ENCODE measurements at places on chromosomes 1 and 21.

GRCh38 chr1:204909109-204909508 lies 38.4 kb downstream of the NFASC start:
- no peak for DNase-seq

DNA sequence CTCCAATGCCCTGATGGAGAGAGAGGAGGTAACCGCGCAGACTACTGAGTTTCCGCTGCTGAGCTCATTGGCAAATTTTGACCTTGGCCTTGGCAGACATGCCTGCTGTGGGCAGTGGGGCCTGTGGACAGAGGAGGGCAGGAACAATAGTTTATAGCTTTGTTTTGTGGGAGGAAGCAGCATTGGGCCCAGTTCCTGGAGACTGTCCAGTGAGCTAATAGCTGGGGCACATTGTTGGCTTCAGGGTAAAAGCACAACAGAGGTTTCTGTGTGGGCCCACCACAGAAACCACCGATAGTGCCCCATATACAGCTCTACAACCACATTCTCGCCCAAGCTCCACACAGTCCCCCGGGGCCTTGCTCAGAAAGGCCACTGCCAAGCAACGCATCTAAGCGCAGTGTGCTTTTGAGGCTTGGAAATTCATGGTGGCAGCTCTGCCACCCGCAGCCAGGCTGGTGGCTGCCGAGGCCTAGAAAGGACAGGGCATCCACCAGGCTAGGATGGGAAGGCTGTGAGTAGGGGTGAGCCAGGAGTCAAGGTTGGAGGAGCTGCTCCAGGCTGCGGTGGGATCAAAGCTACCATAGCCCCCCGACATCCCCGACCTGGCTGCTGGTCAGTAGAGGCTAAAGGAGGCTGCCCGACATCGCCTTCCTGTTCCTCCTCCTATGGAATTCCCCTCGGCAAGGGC lies 43.2 kb downstream of the NEK2 start:
- no peak for DNase-seq

DNA sequence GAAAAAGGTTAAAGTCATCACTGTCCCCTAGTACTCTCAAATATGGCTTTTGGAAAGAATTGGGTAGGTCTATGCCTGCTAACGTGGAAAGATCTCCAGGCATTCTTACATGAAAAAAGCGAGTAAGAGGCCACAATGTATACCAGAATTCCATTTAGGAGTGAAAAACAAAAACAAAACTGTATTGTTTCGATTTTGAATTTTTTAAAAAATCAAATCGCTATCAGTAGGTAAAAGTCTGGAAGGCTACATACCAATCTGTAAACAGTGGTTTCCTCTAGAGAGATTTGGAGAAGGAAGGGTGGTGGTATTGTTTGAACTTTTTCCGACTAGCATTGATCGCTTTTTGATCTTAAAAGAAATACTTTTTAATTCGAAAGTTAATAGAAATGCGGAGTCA lies 55.9 kb downstream of the RRAGC start:
- no peak for DNase-seq

DNA sequence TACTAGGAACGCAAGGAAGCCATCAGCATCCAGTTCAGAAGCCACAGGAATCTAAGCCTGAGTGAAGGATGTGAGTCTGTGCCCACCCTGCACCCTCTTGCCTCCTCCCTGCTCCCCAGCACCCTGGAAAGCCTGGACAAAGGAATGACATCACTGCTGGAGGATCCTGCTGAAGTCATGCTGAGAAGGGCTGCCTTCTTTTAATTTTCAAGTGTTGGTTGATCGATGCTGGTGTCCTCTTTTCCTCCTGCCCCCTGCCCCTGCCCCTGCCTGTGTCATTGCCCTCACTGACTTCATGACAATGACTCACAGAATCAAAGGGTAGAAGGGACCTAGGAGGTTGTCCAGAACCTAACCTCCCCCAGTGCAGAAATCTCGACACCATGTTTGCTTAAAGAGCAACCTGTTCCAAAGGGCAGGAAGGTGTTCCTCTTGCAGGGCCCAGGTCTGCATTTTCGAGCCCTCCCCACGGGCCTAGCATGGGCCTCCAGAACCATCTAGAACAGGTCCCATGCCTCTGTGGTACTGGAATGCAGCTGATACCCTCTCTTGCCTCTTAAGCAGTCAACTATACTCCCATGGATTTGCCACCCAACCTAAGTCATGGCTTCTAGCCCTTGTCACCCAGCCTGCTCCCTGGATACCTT lies 9.6 kb downstream of the DHRS3 start:
- no peak for DNase-seq

GRCh38 chr21:45370575-45370974 lies 34.4 kb upstream of the COL18A1 start:
- DNase-seq: no peak
